ENCODE measurements at places on chromosomes 1 and 21.
A peak's percentile ranks its signal among the peaks of the same experiment; 100 is the strongest.

DNA sequence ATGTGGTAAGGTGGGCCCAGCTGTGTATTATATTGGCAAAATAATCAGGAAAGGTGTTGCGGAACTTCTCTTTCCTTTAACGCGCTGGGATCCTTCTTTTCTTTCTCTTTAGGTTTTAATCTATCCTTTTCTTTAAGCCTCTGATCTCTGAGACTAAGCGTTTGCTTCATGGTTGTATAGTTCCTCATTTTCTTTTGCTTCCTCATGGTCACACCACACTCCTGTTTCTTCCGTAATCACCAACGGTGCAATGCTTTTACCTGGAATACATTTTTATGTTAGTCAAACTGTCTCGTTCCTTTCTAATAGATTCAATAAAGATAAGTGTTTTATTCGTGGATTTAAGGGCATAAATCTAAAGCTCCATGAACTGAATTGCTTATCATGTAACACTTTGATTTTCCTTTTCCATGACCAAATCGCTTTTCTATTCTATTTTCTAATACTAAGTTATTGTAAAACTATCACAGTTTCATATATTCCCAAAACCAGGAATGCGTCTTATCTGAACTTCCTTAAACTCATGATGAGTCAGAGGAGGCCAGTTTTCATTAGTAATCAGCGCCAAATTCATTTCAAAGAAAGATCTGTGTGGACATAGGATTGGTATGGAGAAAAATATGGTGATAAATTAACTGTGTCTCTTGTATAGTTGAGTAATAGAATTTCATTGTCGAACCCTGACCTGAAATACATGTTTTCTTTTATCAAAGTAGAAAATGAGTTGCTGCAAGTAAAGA, 12.2 kb downstream of the SDCCAG8 start:
- DNase-seq, result no peak

DNA sequence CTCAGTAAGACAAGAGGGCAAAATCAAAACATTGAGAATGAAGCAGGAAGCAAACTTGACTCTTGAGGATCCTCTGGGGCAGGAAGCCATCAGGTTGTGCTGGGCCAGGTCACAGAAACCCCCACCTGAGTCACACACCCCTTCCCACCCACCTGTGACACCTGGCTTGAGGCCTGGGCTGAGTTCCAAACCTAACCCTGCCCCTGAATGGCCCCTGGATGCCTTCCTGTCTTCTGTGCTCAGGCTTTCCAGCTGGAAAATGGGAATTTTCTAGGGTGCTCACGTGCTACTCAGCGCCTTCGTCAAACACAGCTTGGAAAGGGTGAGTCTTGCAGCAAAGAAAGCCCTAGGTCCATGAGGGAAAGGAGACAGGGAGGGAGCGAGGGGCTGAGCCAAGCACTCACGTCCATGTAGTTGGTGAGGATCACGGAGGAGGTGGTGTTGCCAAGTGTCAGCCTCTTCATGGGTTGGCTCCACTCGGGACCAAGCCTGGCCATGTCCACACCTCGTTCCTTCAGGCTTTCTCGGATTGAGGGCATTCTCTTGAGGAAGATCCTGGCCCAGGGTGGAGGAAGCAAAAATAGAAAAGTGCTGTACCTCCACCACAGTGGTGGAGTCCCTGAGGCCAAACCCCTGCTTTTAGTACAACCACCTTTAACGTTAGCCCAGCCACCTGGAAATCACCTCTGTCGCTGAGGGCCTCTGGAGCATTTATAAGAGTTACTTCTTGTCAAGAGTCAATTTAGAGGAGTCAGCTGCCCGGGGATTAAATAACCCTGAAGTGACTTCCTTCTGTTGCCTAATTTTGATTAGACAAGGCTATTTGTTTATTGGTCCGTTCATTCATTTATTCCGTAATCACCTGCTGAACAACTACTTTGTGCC, 4.3 kb downstream of the REN start:
- no peak for DNase-seq

GRCh38 chr1:180536821-180537372, 21.9 kb upstream of the OVAAL start:
- DNase-seq, result no peak

DNA sequence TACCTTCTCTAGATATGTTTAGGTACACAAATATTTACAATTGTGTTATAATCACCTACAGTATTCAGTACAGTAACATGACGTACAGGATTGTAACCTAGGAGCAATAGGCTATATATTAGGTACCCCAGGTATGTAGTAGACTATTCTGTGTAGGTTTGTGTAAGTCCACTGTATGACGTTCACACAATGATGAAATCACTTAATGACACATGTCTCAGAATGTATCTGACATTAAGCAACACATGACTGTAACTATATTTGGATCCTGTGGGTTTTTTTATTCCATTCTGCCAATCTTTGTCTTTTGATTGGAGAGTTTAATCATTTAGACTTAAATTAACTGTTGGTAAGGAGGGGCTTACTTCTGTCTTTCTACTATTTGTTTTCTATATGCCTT, 52.1 kb downstream of the STYXL2 start:
- no peak for DNase-seq

DNA sequence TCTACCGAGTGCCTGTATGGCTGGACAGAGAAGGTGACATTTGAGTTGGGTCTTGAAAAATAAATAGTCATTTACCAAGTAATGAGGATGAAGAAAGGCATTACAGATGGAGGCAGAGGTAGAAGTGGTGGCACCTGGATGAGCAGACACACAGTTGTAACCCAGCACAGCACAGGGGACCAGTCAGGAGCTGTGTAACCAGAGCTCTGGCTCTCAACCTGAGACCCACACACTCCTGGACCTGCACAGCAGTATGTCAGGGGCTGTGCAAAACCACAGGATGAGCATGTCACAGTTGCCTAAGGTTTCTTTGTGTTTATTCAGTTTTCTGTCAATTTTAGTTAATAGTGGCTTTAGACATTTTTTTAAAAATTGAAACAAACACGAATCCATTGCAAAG, 11.3 kb upstream of the MCOLN3 start:
- DNase-seq, result no peak

DNA sequence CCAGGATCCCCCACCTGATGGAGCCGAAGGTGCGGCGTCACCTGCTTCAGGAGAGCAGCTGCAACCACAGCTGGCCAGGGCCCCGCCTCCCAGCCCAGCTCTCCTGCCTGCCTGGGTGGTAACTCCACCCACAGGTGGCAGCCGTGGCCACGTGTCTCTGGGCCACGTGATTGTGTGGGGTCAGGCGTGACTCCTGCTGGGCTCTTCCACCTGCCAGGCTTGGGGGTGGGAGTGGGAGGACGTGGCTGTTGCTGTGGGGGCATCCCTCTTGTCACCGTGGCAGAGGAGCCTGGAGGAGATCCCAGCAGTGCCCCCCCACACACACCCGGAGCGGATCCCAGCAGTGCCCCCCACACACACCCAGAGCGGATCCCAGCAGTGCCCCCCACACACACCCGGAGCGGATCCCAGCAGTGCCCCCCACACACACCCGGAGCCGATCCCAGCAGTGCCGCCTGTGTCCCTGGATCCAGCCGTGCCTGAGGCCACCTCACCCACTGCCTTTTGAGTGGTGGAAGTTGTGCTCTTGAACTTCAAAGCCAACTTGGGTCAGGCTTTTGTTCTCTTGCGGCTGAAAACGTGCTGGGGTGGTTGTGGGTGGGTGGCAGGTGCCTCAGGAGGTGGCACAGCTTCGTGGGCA, 32.2 kb downstream of the POFUT2 start:
- DNase-seq, result peak; percentile 64

GRCh38 chr1:235339746-235340145, 11.4 kb downstream of the GGPS1 start:
- no peak for DNase-seq

DNA sequence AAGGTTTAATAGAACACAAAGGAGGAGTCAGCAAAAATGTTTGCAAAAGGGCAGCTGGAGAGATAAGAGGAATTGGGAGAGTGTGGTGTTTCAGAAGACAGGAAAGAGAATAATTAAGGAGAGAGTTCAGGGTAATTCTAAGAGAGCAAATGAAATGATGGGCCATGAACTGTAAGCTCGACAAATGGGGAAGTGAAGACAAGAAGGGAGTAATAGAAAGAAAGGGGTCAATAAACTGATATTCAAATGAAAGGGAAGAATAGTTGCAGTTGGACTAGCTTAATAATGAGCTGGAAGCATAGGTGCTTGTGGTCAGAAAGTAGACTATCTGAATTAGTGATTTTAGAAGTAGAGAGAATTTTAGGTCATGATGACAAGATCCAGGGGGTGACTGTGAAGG, 15.6 kb upstream of the RNF220 start:
- DNase-seq, result no peak

- DNase-seq, result peak; percentile 81
These were observed 9.9 kb downstream of the TOR3A start for GRCh38 chr1:179091691-179092165.

DNA sequence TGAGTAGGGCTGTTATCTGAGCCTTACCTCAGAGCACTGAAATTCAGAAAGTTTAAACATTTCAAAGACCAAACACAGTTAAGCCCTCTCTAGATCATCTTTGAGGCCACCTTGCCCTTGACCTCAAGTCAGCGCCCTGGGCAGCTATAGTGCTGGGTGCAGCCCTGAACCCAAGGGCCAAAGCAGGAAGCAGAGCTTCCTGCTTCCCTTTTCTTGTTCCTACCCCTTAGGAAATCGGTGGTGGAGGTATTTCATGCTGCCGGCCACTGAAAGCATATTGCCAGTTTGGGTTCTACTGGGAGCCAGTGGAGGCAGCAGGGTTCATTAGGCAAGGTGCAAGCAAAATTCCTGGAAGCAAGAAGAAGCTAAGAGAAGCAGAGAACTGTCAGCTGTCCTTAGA, 26.1 kb downstream of the CD244 start:
- peak; percentile 70 for DNase-seq

DNA sequence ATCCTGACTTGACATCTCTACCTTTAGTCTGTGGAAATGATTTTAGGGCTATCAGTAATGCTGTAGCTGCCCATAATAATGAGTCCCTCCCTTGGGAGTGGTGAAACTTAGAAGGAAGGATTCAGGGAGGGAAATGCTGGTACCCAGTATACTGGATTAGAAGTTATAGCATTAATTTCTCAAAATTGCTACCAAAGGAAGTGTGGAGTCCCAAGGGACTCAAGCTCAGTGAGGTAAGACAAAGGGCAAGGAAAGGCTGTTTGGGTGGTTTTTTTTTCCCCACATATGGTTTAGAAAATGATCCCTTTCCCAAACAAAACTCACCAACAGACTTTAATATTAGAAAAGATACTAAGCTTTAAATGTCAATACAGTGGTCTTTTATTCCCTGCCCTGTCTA, 99.9 kb downstream of the CD247 start:
- no peak for DNase-seq

- DNase-seq, result no peak
These were observed 26.1 kb downstream of the SYF2 start for GRCh38 chr1:25206201-25206600.

- no peak for DNase-seq
These were observed 50.5 kb upstream of the PRELP start for GRCh38 chr1:203424861-203425662.
